ENCODE measurements at places on chromosomes 4 and X.

GRCh38 chr4:84565951-84566350 lies 17.0 kb upstream of the CDS1 start:
- DNase-seq: no peak

GRCh38 chr4:162791226-162791625 lies 375.5 kb downstream of the NAF1 start:
- DNase-seq: no peak

DNA sequence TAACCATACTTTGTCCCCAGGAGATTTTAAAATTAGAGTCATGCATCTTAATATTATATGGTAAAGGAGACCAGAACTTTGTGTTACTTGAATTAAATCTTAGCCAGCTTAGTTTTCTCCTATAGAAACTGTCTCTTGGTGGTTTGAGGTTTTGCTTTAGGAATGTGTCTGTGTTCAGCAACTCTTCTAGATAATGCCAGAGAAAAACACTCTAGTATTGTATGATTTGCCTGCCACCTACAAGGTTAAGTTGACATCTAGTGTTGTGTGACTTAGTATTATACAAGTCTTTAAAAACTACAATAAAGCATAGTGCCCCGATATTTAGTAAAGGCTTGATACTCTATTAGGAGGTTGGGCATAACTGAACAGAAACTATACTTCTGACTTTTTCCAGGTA lies 2.1 kb downstream of the UGT8 start:
- DNase-seq: no peak

DNA sequence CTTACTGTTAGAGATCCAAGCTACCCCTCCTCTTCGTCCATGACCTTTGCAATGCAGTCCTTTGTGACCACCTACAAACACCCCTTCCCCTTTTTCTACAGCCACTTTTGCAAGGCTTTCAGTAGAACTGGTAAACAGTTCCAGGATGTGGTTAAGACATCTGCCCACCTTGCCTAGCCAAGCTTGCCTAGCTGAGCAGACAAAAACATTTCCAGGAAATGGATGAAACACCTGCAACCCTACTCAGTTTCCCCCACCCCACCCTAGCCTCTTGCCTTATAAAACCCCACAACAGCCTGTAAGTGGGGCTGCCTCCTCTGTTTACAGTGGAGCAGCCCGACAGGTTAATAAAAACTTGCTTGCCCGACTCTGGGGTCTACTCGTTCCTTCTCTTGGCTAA lies 133.8 kb downstream of the ZC4H2 start:
- no peak for DNase-seq

DNA sequence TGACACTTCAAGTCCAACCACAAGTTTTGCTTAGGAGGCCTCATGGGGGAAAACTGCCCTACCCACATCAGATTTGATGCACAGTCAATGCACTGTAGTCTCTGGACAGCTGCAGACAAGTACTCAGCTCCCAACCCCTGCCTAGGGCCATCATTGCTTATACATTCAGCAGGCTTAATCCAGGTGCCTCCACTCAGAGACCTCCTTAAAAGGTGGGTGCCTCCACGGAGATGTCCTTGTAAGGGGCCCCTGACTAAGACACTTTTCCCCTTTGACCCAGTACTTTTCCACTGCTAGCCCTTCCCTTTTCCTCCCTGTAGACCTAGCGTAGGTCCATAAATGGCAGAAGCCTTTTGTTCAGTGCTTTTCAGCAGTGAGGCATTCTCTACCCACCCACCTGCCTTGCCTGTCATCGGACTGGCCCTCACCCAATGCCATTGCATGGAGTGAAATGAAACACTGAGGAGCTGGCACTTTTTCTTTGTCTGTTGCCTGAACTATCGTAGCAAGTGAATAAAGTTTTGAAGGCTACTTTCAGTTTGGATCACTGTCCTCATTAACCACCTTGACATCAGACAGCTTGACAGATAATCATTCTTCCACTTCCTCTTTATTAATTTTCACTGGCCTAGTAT lies 23.8 kb upstream of the PLK4 start:
- no peak for DNase-seq

DNA sequence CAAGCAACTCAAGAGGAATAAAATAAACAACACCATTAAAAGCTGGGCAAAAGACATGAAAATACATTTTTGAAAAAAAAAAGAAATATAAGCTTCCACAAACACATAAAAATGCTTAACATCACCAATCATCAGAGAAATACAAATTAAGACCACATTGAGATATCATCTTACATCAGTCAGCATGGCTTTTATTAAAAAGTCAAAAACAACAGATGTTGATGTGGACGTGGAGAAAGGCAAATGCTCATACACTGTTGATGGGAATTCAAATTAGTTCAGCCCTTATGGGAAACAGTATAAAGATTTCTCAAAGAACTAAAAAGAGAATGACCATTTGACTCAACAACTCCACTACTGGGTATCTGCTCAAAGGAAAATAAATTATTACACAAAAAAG lies 59.6 kb downstream of the STK32B start:
- no peak for DNase-seq

Data from stimulated activated CD4-positive, alpha-beta T cell treated with anti-CD3 and anti-CD28 coated beads, Interleukin-1b, Interleukin-23, amount 100 ng/mL, for 1 hour (primary cell).